ENCODE measurements at places on chromosomes 11 and 22.

DNA sequence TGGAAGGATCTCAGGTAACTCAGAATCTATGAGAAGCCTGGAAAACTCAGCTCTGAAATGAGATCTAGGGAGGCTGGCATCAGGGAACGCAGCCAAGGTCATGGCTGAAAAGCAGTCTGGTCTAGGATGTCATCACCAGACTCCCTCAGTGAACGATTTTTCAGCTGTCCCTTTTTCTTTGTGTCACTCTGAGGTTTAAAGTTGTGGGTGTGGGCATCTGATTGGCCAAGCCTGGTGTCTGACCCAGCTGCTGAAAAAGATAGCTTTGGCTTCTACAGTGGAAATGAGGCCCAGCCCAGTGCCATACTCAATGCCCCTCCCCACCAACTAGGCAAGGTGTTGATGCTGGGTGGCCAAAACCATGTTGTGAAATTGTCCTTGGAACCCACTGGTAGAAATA, 14.5 kb downstream of the RPS3 start:
- DNase-seq = no peak

DNA sequence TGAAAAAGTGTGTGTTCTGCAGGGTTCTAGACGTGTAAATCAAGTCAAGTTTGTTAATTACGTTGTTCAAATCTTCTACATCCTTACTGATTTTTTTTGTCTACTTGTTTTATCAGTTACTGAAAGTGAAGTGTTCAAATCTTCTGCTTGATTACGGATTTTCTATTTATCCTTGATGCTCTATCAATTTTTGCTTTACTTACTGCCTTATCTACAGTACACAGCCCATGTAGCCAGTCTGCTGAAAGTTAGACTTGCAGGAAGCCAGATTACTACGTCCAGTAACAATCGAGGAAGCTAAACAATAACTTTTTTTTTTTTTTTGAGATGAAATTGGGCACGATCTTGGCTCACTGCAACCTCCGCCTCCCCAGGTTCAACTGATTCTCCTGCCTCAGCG, 15.6 kb upstream of the C11orf24 start:
- DNase-seq = no peak

DNA sequence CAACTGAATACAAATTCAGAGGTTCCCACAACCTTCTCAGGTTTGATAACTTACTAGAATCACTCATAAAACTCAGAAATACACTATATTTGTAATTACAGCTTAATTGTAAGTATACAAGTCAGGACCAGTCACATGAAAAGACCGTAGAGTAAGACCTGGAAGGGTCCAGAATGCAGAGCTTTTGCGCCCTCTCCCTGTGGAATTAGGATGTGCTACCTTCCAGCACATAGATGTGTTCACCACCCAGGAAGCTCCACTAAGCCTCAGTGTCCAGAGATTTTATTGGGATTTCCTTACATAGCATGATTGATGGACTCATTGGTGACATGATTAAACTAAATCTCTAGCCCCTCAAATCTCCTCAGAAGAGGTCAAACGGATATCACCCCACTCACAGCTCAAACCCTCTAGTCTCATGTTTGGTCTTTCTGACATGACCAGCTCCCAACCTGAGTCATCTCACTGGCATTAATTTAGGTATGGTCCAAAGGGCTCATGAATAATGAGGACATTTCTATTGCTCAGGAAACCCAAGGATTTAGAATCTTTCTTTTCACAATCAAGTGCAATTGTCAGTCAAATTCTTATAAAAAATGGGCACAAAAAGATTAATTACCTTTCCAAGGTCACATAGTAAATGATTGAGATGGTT, 77.2 kb upstream of the UBASH3B start:
- DNase-seq = no peak

- no peak for DNase-seq
Observed at GRCh38 chr11:64252003-64252872, 908 bp downstream of the PLCB3 start.

GRCh38 chr11:58688789-58689503, 42.8 kb downstream of the GLYAT start:
- DNase-seq = no peak

DNA sequence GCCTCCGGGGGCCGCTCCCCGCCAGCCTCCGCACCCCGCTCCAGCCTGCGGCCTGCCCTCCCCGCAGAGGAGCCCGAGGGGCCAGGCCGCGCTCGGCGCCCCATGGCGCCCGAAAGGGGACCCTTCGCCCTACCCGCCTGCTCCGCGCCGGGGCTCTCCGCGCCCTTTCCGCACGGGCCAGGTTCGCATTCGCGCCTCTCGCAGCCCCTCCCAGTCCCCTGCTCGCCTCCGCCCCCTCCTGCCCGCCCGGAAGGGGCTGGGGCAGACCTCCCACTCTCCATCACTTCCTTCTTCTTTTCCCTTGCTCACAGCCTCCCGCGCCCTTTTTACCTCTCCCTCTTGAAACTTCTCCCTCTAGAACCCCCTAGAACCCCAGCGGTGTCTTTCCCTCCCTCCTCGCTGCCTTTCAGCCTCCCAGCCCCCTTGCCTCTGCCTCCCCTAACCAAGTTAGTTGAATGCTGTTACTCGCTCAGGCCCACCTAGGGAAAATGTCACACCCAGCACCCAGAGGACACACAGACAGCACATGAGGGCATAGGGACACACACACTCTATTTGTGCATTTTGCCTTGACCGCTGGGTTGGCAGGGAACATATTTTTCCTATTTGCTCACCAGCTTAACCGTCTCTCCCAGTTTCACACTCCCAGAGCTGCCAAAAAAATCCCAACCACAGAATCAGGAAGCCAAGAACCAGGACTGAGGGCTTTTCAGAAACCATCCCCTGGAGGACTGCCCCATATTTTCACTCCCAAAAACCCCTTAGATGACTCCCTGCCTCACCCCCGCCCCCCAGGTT, at the start of gene SLC43A3:
Gene SLC43A3, minus strand, starts transcription at position 193 of the 798 bp plus-strand sequence. CDS start 949 bp downstream, outside the sequence.
- peak; percentile 19 for DNase-seq

- no peak for DNase-seq
Observed at GRCh38 chr22:21855676-21856075, 11.8 kb downstream of the MAPK1 start.

- no peak for DNase-seq
Observed at GRCh38 chr11:9720290-9720630, 56.4 kb downstream of the SWAP70 start.

GRCh38 chr11:20530942-20531703, 68.3 kb upstream of the SLC6A5 start:
- no peak for DNase-seq

DNA sequence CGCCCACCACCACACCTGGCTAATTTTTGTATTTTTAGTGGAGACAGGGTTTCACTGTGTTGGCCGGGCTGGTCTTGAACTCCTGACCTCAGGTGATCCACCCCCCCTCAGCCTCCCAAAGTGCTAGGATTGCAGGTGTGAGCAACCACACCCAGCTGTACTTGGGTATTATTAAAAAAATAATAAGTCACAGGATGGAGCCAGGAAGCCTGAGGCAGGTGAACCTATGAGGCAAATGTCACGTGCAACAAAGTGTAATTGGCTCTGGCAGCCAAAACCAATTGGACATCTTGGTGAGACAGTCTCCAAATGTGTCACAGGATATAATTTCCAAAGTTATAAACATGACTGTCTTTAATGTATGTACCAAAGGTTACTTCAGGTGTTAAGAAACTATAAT, 24.0 kb upstream of the MALAT1 start:
- DNase-seq = no peak

DNA sequence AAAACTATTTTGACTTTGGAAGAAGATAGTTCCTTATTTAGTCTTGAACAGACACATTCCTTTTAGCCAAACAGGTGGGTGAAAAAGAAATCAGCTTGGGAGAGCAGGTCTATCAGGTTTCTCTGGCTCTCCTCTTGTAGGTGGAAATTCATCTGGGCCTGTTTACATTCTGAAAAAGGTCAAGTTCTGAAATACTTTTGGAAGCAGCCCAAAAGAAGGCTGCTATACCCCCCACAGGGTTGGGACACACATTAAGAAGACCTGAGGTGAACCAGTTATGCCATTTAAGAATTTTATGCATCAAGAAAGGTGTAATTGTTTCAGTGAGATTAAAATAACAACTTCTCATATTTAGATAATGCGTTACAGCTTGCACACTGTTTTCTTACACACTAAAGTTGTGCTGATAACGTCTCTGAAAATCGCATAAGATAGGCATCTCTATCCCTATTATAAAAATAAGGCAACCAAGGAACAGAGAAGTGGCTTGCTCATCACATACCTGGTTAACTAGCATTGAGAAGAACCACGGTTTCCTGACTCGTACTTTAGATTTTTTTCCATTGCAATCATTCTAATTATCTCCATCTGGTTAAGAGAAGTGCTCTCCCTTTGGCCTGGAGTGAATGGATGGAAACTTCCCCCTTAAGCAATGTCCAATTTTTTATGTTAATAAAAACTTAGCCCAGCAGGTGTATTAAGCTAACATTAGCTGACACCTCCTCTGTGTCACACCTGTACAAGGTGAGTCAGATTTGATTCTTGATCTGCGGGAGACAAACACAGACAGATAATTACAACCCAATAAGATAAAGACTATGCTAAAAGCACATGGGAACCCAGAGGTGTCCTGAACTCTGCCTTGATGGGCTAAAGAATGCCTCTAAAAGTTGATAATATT, 60.5 kb upstream of the UCP3 start:
- DNase-seq = no peak

- DNase-seq = no peak
Observed at GRCh38 chr11:71283971-71284441, 31.6 kb upstream of the SHANK2 start.

Data from stimulated activated CD4-positive, alpha-beta T cell treated with anti-CD3 and anti-CD28 coated beads, Interleukin-1b, Interleukin-23, amount 100 ng/mL, for 1 hour (primary cell).